Left lung (tissue), 14 donors: ENCODE measurements at places on chromosomes 6 and 20. TPM values are rescaled to one million over a fixed set of nuclear protein-coding genes. Genes with fewer than 3 reads are reported as not detected.

- no peak for DNase-seq
Measured at GRCh38 chr20:31707994-31708735, 14.5 kb downstream of the BCL2L1 start.

DNA sequence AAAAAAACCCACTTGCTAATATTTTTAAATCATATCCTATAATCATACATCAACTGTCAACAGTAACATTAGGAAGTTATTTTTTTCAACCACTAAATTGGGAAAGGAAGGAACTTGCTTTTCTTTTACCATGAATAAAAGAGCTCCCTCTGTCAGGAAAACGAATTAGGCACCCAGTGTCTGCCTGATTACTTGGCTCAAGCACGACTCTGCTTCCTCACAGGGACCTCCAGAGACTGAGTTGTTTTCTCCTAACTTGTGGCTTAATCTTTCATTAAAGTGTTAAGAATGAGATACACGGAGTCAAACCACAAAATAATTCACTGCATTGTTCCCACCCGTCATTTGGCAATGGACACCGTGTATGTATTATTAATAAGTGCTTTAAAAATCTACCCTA is 1405.1 kb upstream of the EYS start:
- DNase-seq: no peak

The DIDO1 gene
- polyA plus RNA-seq: 57.5 TPM

GRCh38 chr6:18985061-18985460 is 597.9 kb downstream of the RNF144B start:
- DNase-seq: no peak

The VIP gene
- polyA plus RNA-seq: 2.3 TPM
